ENCODE measurements at places on chromosomes 2 and 18.

DNA sequence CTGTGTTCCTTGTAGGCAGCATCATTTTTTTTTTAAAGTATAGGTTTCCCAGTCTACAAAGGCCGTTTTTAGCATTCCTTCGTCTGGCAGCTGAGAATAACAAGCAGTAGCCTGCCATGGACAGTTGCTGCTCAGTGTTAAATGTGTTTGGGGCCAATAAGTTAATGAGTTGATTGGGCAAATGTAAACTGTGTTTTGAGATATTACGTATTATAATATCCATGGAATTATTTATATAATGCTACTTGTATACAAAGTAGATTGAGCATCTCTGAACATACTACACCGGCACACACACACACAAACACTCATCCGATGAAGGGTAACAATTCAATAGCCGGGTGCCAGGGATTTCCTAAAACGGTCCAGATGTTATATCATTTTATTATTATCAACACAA is 97.2 kb downstream of the IRS1 start:
- DNase-seq, result no peak

GRCh38 chr2:112829101-112829960 is 7.2 kb downstream of the IL1B start:
- peak; percentile 64 for DNase-seq

DNA sequence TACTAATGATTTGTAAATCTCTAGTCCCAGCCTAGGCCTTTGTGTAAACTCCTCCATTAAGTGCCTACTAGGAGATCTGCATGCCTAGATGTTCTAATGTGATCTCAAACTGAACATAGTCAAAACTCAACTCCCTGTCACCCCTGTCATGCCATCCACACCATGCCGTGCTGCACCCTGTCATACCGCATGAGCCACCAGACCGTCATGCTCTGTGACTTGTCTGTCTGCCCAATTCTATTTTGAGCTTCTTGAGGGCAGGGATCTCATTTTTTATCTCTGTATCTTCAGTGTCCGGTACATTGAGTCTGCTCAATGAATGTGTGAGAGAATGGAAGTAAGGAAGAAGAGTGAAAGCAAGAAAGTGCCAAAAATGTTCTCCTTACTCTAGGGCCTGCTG is 35.5 kb downstream of the GREB1L start:
- no peak for DNase-seq

DNA sequence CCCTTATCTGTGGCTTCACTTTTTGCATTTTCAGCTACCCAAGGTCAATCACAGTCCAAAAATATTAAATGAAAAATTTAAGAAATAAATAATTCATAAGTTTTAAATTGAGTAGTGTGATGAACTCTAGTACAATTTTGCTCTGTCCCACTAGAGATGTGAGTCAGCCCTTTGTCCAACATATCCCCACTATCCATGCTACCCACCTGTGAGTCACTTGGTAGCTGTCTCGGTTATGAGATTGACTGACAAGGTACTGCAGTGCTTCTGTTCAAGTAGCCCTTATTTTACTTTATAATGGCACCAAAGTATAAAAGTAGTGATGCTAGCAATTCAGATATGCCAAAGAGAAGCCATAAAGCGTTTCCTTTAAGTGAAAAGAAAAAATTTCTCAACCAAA is 28.8 kb downstream of the ADCY3 start:
- no peak for DNase-seq

DNA sequence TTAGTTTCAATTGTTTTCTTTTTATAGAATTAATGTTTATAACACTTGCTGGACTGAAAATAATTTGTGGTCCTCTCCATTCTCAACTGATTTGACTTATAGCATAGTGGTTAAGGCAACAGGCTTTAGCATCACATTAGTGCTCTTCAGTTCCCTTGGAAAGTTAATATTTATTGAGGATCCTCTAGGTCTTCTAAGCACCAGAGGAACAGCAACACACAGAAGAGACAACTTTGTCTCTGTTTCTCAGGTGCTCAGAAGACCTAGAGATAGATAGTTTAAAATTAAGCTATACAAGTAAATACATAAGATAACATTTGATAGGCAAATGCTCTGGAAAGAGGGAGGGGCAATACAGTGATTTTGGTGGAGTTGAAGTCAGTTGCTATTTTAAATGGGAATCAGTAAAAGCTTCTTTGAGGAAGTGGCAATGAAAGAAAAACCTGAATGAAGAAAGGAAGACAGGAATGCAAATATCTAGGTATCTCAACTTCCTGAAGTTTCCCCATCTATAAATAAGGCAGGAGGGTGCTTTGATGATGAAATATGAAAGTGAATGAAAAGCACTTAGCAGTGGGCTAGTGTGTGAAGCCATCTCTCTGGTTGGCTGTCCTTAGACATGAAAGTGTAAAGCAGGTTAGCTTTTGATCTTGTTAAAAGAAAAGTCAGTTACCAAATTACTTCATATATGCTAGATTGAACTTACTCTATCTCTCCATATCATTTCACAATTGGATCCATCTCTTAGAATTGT is 7.9 kb downstream of the NEUROD1 start:
- no peak for DNase-seq

GRCh38 chr18:59712311-59712710 is 15.1 kb upstream of the CCBE1 start:
- DNase-seq, result no peak

GRCh38 chr2:216082117-216082711 is 495 bp downstream of the TMEM169 start:
- no peak for DNase-seq

- no peak for DNase-seq
Observed at GRCh38 chr2:216856406-216857065, 3.3 kb downstream of the TNP1 start.

GRCh38 chr2:207810200-207810788 is 40.6 kb upstream of the FZD5 start:
- DNase-seq, result no peak

GRCh38 chr2:239279508-239280295 is 121.1 kb downstream of the HDAC4 start:
- no peak for DNase-seq

DNA sequence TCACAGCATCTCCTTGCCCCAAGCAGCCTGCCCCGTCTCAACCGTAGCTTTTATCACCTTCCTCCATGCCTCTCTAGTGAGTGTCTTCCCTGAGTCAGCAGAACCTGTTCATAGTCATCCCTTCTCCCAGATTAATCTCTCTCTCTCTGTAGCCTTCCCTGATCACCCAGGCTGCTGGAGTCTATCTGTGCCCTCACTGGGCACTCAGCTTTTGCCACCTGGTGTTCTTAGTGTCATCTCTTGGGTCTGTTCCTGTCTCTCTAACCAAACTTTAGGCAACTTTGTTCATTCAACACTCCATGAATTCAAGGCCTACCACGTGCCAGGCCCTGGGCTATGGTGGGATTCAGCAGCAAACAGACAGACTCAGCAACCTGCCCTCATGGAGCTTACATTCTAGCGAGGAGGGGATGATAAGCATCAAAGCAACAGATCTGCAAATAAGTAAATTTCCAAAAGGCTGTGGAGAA is 159.1 kb downstream of the SMAD7 start:
- no peak for DNase-seq

DNA sequence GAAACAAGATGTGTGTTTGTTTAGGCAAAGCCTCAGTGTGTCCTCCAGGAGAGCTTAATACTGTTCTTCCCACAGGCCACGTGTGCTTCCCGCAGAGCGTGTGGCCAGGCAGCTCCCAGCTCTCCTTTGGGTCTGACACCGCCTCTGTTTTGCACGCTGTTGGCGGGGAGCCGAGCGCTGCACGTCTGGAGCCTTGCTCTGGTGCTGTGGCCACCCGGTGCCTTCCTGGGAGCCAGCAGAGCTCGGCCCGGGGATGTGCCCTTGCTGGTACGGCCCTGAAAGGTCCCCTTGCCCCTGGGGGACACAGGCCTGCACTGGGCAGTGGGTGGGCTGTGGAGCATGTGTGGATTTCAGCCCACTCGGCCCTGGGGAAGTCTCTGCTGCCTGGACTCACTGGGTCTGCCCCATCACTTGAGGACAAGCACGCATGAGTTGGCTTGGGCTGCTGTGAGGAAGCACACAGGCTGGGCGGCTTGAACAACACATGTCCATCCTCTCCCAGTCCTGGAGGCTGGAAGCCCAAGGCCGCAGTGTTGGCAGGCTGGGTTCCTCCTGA is 160.7 kb upstream of the HDAC4 start:
- no peak for DNase-seq

- DNase-seq, result no peak
Observed at GRCh38 chr2:1170241-1170640, 219.6 kb downstream of the SNTG2 start.

DNA sequence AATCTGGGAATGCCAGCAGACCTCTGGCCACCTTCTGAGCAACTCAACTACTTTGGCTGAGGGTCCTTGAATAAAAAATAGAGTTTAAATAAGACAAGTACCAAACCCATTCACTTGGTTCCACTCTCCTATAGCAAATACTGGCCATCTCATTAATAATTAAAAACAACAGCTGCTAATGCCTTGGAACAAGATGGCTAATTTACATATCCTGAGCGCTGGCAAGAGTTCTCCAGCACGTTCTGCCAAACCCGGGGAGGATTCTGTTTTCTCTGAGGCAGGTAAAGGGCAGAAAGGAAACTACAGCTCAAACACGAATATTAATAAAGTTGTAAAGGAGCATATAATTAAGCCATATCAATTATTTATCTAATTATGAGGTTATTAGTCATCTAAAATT is 1123.7 kb downstream of the TDRD15 start:
- DNase-seq, result no peak

DNA sequence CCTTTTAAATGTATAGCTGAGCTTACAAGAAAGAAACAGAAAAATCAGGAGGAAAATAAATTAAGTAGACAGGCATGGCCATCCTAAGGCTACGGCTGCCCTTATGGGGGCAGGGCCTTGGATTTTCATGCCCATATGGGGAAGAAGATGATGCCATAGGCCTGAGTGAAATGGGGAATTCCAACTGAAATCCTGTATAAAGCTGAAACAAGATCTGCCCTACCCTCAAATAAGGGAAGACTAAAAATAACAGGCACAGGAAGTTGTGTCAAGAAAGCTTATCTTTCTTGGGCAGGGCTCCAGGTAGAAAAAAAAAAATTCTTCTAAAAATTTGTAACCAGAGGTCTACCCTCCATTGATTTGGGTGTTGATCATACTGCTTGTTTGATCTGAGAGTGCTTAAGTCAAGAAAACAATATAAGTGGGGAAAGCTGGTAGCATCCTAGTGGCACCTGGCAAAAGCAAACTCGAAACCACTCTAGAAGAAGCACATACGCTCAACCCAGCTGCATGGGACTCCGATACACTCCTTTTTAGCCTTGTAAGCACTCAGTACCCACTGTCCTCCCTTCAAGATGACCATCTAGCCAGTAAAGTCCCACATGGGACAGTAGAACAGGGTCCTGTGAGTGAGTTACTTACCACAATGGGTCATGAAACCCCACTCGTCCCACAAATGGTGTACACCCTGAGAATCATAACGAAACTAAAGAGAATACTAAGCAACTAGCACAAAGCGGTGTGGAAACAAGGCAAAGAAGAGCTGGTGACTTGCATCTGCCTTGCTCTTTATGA is 22.3 kb downstream of the DNAH7 start:
- DNase-seq, result no peak

DNA sequence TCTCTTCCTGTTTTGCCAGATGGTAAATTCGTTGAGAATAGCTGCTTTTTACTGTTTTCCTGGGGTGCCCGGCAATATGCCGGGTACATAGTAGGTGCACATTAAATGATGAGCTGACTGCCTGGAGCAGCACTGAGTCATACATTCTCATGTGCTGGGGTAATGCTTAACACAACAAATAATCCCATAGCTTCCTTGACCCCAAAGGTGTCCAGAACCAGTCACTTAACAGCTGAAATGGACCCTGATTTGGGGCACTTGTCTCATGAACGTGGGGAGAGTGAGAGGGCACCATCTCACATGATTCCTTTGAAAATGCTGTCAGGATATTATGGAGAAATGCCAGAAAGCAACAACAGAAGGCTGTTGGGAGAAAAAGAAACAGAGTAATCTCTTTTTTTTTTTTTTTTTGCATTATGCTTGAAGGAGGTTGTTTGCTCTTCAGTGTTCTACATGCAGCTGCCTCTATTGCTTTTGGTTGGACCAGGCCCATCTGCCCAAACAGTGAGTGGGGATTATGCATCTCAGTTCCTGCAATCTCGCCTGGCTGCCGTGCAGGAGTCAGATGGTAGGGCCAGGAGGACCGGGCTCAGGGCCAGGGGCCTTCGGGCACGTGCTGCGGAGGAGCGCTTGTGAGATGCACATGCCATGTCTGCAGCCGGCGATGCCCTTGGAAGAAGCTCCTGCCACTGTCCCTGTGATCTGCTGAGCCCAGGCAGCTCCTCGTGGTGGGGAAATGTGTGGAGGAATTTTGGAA is 162.1 kb downstream of the SH3RF3 start:
- DNase-seq, result no peak
